ENCODE measurements at places on chromosomes 3 and 15.
A peak's percentile ranks its signal among the peaks of the same experiment; 100 is the strongest.

GRCh38 chr3:8567784-8568575 lies 66.4 kb downstream of the LMCD1 start:
- DNase-seq = no peak

GRCh38 chr3:71376911-71377310 lies 206.6 kb downstream of the FOXP1 start:
- DNase-seq = no peak

DNA sequence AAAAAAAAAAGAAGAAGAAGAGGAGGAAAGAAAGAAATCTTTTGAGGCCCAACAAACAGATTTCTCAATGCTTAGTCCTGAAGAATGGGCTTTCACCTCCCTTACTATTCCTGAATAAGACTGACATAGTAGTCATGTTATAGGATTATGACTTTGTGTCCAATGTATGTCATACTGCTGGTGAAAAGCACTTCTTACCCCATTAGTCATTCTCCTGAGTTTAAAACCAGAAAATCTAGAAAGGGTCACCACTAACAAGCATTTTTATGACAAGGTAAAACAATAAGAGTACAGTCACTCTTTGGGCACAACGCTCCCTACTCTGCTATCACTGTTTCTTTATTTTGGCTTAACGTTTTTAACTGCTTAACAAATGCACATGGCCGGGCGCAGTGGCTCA lies 88.2 kb downstream of the IGSF11 start:
- no peak for DNase-seq

DNA sequence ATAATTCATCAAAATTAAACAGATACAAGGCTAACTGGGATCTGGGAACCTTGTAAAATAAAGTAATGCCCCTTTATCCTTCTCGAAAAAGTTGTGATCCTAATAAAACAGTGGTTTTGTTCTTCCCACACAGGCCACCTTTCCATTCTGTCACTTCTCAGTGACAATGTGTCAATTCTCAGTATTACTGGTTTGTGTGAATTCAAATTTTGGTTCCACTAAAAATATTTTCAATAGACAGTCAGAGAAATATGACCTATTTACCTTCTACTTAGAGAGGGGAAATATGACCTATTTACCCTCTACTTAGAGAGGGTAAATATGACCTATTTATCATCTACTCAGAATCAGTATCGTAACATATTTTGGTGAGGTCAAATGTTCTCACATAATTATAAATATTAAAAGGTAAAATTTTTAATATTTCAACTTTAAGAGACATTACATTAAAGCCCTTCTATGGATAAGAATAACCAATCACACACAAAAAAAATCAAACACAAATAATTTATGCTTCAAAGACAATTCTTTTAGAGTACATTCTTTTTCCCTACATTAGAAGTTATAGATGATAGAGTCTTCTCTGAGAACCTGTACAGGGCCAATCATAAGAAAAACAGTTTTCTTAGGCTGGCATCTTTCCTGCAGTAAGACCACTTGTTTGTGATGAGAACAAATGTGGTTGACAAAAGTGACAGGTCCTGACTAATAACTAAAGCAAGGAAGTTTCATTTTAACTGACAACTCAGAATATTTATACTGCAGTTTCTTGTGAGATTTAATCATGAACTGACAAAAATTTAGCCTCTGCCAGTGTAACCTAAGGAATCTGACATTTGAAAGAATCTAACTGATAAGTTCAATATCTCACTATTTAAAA lies 323.3 kb downstream of the DIPK2A start:
- DNase-seq = peak; percentile 73

GRCh38 chr3:140850210-140850955 lies 91.3 kb upstream of the SLC25A36 start:
- no peak for DNase-seq

DNA sequence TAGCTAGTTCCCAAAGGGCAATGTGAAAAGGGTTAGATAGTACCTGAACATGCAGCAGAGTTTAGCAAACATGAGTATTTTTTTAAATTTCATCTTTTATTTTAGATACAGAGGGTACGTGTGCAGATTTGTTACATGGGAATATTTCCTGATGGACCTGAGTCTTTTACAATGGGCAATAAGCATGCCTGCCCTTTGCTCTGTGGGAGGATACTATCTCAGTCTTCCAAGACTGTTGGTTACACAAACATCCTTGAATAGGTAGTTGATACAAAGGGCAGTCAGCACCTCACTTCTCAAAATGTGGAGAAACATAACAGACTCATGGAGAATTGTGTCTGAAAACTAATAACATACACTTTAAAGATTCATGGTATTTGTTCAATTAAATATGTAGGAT lies 103.3 kb downstream of the GOLIM4 start:
- no peak for DNase-seq

DNA sequence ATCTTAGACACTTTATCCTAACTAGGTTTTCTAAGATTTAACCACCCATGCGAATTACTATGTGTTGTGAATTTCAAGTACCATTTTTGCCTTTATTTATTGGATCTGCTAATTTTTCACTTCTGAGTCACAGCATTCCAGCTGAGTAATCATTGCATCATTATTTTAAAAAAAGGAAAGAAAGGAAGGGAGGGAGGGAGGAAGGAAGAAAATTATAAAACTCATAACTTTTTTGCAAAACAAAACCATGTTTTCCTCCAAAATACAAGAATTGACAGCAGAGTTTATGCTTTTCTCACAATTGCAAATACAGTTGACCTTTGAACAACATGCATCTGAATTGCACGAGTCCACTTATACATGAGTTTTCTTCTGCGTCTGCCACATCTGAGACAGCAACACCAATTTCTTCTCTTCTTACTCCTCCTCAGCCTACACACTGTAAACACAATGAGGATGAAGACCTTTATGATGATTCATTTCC lies 651.4 kb upstream of the NECTIN3 start:
- no peak for DNase-seq

DNA sequence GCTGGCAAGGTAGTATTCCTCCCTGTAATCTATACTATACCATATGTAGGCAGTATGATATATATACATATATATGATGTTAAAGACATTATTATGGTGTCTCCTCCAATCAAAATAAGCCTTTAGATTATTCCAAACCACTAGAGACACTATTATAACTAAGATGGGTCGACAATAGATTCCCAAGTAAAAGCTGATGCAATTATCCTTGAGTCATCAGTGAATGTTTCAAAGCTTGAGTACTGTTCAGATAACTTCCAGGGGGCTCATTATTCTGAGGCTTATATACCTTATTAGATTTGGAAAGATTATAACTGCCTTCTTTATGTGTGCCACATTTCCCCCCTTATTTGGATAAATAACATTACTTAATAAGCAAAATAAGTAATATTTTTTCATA lies 11.9 kb upstream of the C3orf38 start:
- DNase-seq = no peak

GRCh38 chr3:64011685-64012084 lies 11.6 kb downstream of the PSMD6 start:
- DNase-seq = no peak

- no peak for DNase-seq
These were observed 27.4 kb downstream of the PRTG start for GRCh38 chr15:55715355-55716076.

DNA sequence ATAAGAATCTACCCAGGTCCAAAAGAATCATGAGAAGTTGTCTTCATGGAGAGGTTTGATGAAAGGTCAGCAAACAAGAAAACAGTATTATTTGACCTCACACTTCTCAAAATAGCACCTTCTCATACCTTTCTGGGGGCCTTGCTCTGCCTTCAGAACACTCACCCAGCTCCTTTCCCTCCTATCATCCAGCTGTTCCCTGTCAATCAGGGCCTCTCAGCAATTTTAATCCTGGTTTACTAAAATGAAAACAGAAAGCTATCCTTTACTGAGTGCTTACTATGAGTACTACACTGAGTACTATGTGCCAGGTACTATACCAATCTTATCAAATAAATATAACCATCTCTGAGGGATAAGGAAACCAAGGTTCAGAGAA lies 138.6 kb downstream of the GAP43 start:
- no peak for DNase-seq

- DNase-seq = no peak
These were observed 21.9 kb upstream of the C15orf39 start for GRCh38 chr15:75179746-75180140.

GRCh38 chr3:143123353-143123984 lies 3.9 kb downstream of the CHST2 start:
- DNase-seq = no peak

- DNase-seq = peak; percentile 97
These were observed at the start of gene SLMAP for GRCh38 chr3:57755741-57756527. SLMAP (plus strand) TSS chr3:57756309; CDS start chr3:57757652, 1,343 bp downstream.

DNA sequence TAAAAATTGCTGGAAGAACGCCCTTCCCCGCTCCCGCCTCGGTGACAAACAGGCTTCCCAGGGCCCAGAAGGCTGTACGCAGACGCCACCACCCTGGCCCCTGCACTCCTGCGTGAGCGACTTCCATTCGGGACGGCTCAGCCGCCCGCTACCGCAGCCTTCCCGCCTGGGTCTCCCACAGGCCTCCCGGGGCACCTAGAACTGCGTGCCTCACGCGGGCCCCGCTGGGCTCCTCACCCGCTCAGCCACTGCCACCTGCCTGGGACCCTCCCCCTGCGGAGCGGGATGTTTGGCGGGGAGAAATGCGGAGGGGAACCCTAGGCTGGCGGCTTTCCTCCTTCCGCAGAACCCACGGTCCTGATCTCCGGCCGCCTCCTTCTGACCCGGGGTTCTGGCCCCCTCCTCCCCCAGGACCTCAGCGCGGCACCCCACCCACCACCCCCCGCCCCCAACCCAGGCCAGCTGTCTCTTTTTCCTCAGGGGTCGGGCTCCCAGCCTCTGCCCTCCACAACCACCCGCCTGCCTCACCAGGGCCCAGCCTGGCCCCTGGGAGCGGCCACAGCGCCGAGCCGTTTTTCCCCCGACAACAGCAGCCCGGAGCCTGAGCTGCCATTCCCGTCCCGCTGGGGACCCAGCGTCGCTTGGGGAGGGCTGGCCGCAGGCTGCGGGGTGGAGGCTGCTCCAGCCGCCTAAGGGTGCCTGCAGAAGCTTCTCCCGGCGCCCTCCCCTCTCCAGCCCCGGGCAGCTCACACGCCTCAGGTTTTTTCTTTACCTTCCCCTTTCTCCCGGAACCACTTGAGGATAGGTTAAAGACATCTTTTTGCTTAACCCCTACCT lies 27.6 kb upstream of the RAB7A start:
- DNase-seq = no peak

GRCh38 chr3:68666429-68667136 lies 265.8 kb downstream of the TAFA4 start:
- DNase-seq = no peak

DNA sequence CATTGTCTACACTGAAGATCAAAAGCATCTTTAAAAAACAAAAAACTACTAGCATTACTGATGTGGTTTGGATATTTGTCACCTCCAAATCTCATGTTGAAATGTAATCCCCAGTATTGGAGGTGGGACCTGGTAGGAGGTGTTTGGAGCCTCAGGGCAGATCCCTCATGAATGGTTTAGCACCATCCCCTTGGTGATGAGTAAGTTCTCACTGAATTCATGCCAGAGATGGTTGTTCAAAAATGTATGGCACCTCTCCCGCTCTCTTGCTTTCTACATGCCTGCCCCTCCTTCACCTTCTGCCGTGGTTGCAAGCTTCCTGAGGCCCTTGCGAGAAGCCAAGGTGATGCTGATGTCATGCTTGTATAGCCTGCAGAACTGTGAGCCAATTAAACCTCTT lies 136.6 kb upstream of the FHIT start:
- peak; percentile 1 for DNase-seq

DNA sequence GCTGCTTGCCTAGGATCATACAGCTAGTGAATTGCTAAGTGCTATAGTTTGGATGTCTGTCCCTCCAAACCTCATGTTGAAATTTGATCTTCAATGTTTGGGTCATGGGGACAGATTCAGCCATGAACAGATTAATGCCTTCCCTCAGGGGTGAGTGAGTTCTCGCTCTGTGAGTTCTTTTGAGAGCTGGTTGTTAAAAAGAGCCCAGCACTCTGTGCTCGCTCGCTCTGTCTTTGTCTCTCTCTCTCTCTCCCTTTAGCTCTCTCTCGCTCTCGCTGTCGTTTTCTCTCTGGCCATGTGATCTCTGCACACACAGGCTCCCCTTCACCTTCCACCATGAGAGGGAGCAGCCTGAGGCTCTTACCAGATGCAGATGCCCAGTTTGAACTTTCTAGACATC lies 14.9 kb downstream of the TRH start:
- no peak for DNase-seq

- no peak for DNase-seq
These were observed 4.8 kb upstream of the BCL6 start for GRCh38 chr3:187750006-187750512.
